ENCODE measurements at places on chromosomes 5 and 9. TPM values are rescaled to one million over a fixed set of nuclear protein-coding genes. Genes with fewer than 3 reads are reported as not detected.

The EIF4E1B gene
- 0.33 TPM for total RNA-seq

The DMGDH gene
- not detected for total RNA-seq

The MTMR12 gene
- 22.9 TPM for total RNA-seq

The PCA3 gene
- total RNA-seq = not detected

DNA sequence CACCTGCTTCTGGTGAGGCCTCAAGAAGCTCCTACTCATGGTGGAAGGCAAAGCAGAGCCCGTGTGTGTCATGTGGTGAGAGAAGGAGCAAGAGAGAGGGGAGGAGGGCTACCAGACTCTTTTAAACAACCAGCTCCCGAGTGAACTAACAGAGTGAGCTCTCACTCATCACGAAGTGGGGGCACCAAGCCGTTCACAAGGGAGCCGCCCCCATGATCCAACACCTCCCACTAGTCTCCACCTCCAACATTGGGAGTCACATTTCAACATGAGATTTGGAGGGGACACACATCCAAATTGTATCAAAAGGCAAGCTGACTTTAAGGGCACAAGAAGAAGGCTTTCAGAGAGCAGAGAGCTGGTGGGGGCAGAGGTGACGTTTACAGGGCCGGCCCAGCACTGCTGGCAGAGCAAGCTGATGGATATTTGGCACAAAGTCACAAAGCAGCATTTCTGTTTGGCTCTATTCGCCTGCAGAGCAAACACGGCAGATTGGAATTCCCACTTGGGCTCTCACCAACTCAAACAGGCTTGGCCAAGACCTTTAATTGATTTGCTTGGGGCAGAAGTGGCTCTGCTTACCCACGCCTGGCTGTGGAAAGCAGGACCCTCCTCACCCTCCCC lies 20.0 kb downstream of the PITX1 start:
- no peak for DNase-seq

GRCh38 chr9:34986540-34987047 lies 3.0 kb upstream of the DNAJB5 start:
- DNase-seq = peak; percentile 41

DNA sequence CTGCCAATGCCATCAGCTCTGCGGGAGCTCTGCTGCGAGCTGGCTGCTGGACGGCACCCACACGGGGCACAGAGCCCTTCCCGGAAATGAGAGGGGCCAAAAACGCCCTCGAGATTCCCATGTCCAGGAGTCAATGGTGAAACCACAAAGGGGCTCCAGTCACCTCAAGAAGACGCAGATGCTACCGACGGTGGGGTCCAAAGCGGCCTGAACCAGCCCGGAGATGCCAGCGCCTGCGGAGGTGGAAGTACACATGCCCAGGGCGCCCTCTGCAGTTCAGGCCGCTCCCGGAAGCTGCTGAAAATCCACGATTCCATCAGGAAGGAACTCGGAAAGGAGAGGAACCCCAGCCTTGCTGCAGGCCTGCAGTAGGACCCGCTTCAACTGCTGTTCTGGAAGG lies 82.4 kb upstream of the SELENOP start:
- DNase-seq = peak; percentile 77

- DNase-seq = no peak
These were observed 13.9 kb downstream of the ZCCHC9 start for GRCh38 chr5:81315336-81315735.

DNA sequence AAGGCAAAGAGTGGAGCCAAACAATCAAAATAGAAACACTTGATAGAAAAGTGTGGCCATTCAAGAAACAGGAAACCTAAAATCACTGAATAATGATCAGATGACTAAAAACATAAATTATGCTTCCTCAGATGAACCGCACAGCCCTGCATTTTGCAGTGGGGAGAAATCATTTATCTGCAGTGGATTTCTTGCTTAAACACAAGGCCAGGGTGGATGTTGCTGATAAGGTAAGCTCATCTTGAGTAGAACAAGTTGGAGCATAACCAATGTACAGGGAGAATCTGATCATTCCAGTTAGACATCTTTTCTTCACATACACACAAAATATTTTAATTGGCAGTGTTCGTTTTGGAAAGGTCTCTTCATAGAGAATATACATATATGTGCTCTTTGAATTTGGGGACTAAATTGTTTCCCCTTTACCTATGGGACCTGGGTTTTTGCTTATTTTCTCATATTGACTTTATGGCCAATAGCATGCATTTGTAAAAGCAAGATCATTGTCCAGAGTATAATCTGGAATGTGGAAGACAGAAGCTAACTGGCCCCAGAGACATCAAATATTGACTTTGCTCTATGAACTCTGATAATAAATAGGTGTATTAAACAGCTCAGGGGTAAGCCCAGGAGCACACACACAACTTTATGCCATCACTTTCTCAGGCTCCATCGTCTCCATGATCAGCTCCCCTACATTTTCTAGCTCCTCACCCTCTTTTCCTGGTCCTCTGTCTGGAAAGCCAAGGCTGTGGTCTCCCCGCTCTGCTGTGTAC lies 9.1 kb downstream of the ANKDD1B start:
- DNase-seq = no peak

DNA sequence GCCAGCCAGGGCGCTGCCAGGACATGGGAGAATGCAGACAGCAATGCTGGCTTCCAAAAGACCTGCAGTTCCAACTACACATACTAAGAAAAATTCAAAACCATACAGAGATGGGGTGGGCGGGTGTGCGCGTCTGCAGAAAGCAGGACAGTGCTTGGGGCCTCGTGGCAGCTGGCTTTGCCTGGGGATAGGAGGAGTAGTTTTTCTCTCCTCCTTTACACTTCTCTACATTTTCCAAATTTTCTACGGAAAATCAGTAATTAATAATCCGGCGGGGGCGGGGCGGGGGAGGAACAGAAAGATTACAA lies 43.6 kb upstream of the SARDH start:
- DNase-seq = no peak

- peak; percentile 65 for DNase-seq
These were observed 84.7 kb downstream of the HSD17B3 start for GRCh38 chr9:96217294-96217707.

DNA sequence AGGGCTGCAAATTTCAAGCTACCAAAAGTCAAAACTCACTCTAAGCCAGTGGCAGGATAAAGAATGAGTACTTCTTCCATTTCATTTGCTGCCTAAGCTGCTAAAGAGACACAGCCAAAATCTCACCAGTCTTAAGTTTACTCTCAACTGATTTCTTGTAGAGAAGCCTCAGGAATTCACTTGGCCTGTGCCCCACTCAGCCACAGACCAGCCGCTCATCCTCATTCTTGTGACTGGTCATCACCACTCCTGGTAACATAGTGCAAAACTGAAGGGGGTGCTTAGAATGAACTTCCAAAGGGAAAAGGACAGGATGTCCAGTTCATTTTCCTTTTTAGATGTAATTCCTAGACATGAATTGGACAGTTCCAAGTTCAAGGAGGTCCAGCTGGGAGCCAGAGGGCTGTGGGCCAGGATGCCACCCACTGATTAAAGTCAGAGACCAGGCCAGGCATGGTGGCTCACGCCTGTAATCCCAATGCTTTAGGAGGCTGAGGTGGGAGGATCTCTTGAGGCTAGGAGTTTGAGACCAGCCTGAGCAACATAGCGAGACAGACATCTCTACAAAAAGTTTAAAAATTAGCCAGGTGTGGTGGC lies 72.7 kb upstream of the RANBP3L start:
- no peak for DNase-seq

DNA sequence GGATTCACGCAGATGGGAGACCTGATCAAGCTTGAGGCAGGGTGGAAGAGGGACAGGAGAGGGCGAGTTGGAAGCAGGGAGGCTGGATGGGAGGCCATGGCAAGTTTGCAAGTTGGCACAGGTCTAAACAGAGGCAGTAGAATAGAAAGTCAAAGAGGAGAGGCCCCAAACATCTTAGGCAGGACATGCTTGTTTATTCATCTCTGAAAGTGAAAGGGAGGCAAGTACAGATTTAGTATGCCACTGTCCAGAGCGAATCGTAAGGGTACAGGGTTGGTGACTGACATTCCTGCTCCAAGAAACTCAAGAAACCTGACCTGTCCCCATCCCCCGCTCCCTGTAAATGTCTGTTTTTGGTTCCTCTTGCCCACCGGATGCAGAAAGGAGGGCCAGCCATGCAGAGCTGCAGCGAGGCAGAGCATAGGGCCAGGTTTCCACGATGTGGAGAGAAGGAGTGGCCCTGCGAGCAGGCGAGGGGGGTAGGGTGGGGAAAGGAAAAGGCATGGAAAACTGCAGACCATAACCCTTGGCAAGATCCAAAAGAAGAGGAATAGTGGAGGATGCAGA lies 96.2 kb upstream of the BOD1 start:
- no peak for DNase-seq

- DNase-seq = no peak
These were observed 89.7 kb upstream of the CCDC152 start for GRCh38 chr5:42666869-42667268.

DNA sequence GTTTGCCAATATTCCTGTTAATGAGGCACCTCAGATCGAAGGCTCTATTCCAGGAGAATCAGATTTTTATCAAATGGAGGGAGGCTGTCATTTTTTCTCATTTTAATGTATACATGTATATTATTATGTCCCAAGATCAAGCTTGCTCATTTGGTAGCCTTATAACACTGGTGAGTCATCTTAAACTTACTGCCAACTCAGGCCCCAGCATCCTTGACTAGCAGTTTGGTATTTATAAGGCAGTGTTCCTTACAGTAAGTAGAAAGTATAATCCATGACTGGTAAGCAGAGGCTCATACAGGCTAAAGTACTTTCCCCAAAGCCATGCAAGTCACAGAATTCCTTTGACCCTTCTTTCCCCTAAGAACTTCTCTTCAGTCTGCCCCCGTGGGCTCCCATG lies 90.7 kb upstream of the NR3C1 start:
- no peak for DNase-seq

GRCh38 chr5:101296477-101296876 lies 393.4 kb upstream of the ST8SIA4 start:
- no peak for DNase-seq

DNA sequence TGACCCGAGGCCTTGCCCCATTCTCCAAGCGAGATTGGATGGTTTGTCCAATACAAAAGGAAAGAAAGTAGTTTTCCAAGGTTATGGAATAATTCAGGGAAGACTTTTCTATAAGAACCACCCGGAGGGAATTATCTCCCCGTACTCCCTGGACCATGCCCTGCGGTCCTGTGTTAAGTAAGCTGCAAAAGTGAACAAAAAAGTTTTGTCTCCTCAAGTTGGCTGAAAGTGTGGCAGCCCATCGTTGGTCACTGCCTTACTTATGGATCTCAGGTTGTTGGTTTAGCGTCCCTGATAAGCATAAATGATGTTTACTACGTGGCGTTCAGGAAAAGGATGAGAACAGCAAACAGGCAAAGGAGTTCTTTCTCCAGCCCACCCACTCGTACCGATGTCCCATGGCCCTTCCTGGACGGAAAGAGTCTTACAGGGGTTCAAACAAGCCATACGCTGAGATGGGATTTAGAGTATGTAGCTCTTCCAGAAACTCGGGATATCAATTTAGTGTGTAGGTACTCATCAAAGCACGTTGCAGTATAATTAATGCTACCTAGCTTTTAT lies 413 bp upstream of the AUH start:
- DNase-seq = no peak

- DNase-seq = no peak
These were observed 116.8 kb downstream of the MACIR start for GRCh38 chr5:103375350-103375749.

DNA sequence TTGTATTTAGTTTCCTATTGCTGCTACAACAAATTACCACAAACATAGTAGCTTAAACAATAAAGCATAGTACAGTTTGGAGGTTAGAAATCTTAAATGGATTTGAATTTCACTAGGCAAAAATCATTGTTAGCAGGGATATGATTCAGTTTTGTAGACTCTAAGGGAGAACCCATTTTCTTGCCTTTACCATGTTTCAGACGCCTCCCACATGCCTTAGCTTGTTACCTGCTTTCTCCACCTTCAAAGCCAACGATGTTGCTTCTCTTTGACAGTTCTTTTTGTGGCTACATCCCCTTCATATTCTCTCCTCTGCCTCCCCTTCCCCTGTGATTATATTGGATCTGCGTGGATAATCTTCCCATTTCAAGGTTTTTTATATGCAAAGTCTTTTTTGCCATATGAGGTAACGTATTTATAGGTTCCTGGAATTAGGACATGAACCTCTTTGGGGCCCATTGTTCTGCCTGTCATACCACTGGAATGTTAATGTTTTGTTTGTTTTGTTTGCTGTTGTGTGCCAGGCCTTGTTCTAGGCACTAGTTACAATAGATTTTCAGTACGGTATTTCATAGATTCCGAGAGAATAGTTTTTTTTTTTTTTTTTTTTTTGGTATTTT lies 54.1 kb downstream of the UHRF2 start:
- DNase-seq = no peak

All from H7 (cell line).